ENCODE measurements at places on chromosomes 2 and 18.
A peak's percentile ranks its signal among the peaks of the same experiment; 100 is the strongest.

DNA sequence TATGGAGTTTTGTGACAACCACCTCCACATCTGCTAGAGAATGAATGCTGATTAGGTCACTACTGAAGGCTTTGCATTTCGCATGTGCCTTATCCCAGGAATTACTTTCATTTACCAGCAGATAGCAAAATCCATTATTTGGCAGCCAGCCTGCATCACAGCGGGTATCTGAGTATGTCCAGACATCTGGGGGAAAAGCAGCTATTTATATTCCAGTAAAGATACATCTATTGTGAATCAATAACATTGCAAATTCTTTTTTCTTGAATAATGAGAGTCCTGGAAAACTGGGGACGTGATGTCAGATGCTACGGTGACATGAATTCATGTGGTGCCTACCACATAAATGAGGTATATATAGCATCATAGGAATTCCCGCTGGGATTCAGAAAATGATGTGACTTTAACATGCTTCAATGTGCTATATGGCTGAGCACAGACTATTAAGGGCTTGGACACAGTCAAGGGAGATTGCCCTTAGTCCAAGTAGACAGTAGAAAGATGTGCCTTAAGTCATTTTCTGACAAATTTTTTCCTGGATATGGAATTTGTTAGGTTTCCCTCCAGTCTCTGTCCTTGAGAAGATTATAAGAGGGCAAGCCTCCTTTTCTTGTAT, 84.2 kb upstream of the CD302 start:
- DNase-seq = no peak

- no peak for DNase-seq
Measured at GRCh38 chr2:85164145-85164569, 31.0 kb downstream of the TCF7L1 start.

GRCh38 chr2:200509235-200509611, 645 bp downstream of the KCTD18 start:
- DNase-seq = no peak

DNA sequence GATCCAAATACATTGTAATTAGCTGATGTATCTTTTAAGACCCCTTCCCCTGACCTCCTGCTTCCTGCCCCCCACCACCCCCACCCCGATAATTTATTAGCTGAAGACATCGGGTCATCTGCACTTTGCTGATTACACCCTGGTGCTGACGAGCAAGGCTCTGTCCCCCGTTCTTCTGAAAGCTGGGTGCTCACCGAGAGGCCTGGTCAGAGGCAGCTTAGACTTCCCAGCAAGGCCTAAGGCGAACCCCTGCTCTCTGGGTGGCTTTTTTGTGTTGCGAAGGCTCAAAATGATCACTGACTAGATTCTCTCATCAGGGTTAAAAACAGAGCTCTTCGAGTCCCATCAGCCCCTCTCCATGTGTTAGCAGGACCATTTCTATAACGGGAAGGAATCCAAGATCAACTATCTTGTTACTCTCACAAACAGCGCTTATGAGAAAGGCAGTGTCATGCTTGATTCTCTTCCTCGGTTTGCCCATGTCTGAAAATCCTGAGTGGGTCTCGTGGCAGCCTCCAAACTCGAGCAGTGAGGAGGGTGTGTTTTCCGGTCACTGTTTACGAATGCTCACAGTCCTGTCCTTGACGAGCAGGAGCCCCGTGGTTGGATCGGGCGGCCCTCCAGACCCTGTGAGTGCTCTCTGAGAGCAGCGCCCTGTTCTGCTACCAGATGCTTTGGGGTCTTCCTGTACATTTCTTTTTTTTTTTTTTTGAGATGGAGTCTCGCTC, 201.6 kb downstream of the HDAC4 start:
- DNase-seq = peak; percentile 6

GRCh38 chr2:43407935-43408334, 181.5 kb upstream of the ZFP36L2 start:
- DNase-seq = no peak

DNA sequence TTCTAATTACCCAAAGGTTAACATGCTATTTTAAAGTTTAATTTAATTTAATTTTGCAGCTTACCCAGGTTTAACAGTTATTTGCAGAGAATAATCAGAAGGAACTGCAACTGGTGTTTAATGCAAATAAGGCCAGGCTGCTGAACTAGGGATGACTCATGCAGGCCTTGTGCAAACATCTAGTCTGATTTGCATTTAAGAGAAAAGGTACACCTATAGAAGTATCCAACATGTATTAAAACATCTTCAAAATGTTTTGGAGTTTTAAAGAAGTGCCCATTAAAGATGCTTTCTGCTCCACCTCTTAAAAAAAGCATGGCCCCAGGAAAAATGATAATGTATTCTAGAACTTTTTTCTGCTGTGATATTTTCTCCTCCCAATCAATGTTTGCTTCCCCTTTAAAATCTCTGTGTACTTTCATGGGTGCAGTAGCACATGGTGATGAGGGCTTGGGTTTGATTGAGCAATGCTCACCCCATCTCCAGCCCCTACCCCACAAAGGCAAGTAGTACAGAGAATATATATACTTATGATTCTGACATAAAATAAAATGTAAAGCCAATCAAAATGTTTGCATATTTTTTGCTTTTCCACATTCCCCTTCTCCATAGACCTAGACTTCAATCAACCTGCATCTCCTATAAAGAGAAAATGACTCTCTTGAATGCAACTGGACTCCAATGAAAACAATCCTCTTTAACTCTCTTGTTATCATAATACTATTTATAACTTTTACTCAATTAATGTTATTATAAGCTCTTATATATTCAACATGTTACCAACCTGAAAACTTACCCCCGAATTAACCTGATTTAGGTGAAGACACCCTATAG, 54.1 kb downstream of the ATP8B1 start:
- no peak for DNase-seq

- DNase-seq = no peak
Measured at GRCh38 chr2:1738646-1739302, 5.5 kb downstream of the PXDN start.

DNA sequence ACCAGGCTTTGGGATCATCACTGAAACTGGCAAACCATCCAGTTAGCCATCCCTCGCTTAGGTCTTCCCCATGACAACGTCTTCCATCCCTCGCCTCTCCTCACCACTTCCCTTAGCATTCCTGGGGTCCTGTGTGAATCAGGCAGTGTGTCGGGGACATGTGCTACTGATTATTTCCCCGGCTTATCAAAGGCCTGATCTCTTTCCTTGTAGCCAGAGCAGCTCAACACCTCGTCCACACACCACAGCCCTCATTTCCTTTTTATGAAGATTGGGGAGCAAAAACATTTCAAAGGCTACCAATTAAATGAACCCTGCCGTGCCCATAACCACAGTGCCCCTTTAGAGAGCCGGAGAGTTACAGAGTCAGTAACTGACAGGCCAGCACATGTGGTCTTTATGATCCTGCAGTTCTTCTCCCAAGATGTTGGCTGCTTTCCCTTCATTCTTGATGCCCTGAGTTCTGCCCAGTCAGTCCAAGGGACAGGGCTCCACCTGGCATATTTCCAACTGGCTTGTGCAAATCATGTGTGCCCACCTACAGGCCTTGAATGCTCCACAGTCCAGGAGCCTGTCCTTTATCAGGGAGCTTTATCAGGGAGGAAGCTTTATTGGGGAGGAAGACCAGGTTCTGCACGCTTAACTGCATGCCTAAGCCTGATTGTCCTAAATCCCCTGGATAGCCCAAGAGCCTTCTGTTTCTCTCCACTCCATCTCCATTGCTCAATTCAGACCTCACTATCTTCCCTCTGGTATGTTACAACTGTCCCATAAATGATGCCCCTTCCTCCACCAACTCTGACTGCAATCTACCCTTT, 343.1 kb downstream of the CYRIA start:
- no peak for DNase-seq

DNA sequence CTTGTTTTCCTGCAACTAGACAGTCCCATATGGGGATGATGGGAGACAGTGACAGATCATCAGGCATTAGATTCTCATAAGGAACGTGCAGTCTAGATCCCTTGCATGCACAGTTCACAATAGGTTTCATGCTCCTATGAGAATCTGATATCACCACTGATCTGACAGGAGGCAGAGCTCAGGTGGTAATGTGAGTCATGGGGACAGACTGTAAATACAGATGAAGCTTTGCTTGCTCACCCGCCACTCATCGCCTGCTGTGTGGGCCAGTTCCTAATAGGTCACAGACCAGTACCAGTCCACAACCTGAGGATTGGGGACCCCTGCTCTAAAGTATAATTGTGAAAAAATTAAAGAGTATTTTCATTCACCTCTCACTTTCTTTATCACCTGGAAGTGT, 23.6 kb upstream of the RAB1A start:
- no peak for DNase-seq

DNA sequence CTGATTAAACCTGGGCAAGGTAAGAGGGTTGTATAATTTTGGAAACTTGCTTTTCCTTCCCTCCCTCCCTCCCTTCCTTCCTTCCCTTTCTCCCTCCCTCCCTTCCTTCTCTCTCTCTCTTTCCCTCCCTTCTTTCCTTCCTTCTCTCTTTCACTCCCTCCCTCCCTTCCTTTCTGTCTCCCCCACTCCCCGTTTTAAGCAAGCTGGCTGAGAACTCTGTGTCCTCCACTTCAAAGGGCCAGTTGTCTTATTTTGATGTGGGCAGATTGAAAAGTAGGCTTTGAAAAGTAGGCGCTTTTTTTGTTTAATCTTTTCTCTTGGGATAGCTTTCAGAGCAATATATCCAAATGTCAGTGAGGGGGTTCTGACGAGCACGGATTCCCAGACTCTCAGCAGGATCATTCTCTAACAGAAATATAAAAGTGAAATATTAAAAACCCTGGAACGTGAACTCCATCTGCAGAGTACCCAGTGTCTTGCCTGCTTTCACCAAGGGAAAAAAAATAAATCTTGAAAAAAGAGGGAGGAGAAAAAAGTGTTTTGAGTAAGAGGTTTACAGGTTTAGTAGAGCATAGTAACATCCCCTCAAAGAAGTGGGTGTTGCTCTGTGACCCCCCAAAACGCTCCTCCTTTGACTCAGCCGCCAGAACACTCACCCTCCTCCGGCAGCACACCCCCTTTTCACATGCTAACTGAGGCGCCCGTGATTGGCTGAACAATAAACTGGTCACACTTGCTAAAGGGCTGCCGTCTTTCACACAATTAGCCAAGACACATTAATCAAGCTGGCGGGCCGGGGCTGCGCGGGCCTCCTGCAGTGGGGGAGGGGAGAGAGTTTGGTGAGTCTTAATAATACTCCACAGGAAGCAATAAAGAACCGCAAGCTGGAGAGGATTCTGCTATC, 52.2 kb downstream of the CDK15 start:
- DNase-seq = peak; percentile 17

GRCh38 chr2:28615706-28616105, 119.8 kb downstream of the PLB1 start:
- DNase-seq = no peak

GRCh38 chr2:222319586-222320435, 21.0 kb upstream of the PAX3 start:
- no peak for DNase-seq

DNA sequence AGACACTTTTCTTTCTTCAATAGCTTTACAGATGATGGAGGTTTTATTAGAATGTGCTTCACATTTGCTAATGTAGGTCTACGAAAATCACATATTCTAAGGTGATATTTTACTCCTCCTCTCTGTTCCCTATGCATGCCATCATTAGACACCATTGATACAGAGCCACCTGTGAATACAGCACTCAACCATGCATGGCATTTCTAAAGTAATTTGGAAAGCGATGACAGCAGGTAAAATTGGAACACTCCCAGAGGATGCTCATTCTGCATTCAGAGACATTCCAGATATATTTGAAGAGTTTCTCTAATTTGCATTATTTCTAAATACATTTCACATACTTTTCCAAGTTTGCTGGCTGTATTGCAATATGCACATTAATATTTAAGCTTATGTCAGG, 65.3 kb upstream of the RIT2 start:
- no peak for DNase-seq

GRCh38 chr2:129058981-129059380, 740.3 kb upstream of the HS6ST1 start:
- DNase-seq = no peak

GRCh38 chr18:12038639-12039539, 54.8 kb upstream of the ANKRD62 start:
- peak; percentile 79 for DNase-seq

- DNase-seq = no peak
Measured at GRCh38 chr18:55422456-55423180, 165.4 kb downstream of the TCF4 start.

GRCh38 chr2:66024391-66024790, 410.5 kb upstream of the MEIS1 start:
- no peak for DNase-seq

- DNase-seq = no peak
Measured at GRCh38 chr2:224086226-224086914, 47.3 kb upstream of the SERPINE2 start.

- DNase-seq = no peak
Measured at GRCh38 chr2:234823877-234824376, 127.9 kb upstream of the SH3BP4 start.

DNA sequence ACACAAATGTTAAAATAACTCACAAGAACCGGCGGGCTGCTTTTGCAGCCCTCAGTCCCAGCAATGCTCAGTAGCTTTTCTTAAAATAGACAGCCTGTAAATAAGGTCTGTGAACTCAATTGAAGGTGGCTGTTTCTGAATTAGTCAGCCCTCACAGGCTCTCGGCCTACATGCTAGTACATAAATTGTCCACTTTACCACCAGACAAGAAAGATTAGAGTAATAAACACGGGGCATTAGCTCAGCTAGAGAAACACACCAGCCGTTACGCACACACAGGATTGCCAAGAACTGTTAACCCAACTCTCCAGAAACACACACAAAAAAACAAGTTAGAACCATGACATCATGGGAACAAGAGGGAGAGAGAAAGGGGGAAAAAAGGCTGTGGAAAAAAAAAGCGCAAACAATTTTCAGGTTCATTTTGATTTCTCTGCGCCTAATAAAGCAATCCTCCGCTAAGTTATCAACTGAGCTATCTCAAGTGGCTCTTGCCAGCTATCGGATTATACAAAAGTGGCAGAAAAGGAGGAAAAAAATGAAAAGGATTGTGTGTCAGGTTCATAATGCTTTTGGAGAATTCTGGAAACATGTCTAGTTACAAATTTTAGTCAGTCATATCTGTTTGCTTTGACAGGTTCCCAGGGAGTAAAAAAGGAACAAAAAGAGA, 89.1 kb downstream of the ZEB2 start:
- no peak for DNase-seq

- DNase-seq = no peak
Measured at GRCh38 chr2:216736326-216736725, 41.0 kb upstream of the IGFBP5 start.

DNA sequence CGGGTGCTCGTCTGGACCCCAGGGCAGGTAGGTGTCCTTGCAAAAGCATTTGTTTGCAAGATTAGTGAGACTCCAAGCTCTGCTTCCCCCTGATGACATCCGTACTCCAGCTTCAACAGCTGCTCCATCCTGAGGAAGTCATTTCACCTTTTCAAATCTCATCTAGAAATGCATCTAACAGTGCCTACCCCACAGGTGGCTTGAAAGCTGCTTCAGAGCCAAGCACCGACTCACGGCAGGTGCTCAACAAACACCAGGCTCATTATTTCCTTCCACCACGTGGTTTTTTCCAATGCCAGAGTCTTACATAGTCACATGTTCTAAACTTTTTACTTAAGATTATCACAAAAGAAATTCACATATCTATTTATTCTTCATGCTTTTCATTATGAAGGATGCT, 31.9 kb downstream of the CNGA3 start:
- no peak for DNase-seq
